Psoas muscle (tissue), 8 donors: ENCODE measurements at places on chromosomes 1 and 21. TPM values are rescaled to one million over a fixed set of nuclear protein-coding genes. Genes with fewer than 3 reads are reported as not detected.

Gene OR2L13
- total RNA-seq: not detected

Gene C1orf94
- total RNA-seq: not detected

Gene PGLYRP3
- not detected for total RNA-seq

Gene LINGO4
- total RNA-seq: 7.9 TPM

Gene SPOCD1
- total RNA-seq: 0.15 TPM

Gene RAB7B
- total RNA-seq: 1.2 TPM

Gene KCNN3
- 21.8 TPM for total RNA-seq

Gene OTUD3
- 6.5 TPM for total RNA-seq

Gene CSMD2
- total RNA-seq: 0.22 TPM

Gene PCP4
- not detected for total RNA-seq

Gene CHI3L1
- 156 TPM for total RNA-seq

Gene CACNA1S
- 56.3 TPM for total RNA-seq

Gene DCST1
- total RNA-seq: 0.12 TPM

Gene ZSCAN20
- total RNA-seq: 2.8 TPM

Gene KRTAP19-7
- not detected for total RNA-seq

Gene SLC35F3
- 0.15 TPM for total RNA-seq

Gene RHCE
- total RNA-seq: 1.1 TPM

Gene KRTAP10-5
- not detected for total RNA-seq

Gene CBR1
- 15.2 TPM for total RNA-seq

Gene PIGR
- 0.49 TPM for total RNA-seq

Gene S1PR1
- total RNA-seq: 22.3 TPM

Gene MYCL
- total RNA-seq: 0.20 TPM

Gene CRABP2
- total RNA-seq: 0.71 TPM

Gene KPRP
- total RNA-seq: 0.17 TPM

Gene F3
- total RNA-seq: 1.5 TPM

Gene ANKRD35
- total RNA-seq: 4.4 TPM

Gene TMEM269
- 0.17 TPM for total RNA-seq

Gene WNT3A
- not detected for total RNA-seq

Gene ASTN1
- 0.17 TPM for total RNA-seq

Gene S100A14
- total RNA-seq: not detected

Gene RPL11
- total RNA-seq: 600 TPM

Gene HSD11B1
- 1.4 TPM for total RNA-seq

Gene MMP23B
- not detected for total RNA-seq

Gene THEM5
- not detected for total RNA-seq

Gene USH2A
- not detected for total RNA-seq

Gene C1orf87
- not detected for total RNA-seq

Gene TMEM82
- total RNA-seq: not detected

Gene ESPN
- total RNA-seq: not detected

Gene SLC22A15
- 0.39 TPM for total RNA-seq

Gene PPM1J
- 4.1 TPM for total RNA-seq

Gene CELA2B
- total RNA-seq: not detected

Gene FAM43B
- total RNA-seq: 0.50 TPM

Gene SPRR2D
- not detected for total RNA-seq

Gene TEX50
- total RNA-seq: not detected

Gene VSIG8
- not detected for total RNA-seq

Gene KRTAP19-1
- not detected for total RNA-seq

Gene NGF
- 1.3 TPM for total RNA-seq

Gene CD101
- total RNA-seq: not detected

Gene HFM1
- total RNA-seq: 1.3 TPM

Gene PRR9
- not detected for total RNA-seq

Gene PADI3
- not detected for total RNA-seq

Gene RIMS3
- total RNA-seq: 0.42 TPM

Gene AMY1B
- total RNA-seq: not detected

Gene SPATA1
- 0.92 TPM for total RNA-seq

Gene OR2T6
- total RNA-seq: not detected

Gene NT5C1A
- total RNA-seq: 66.6 TPM
